ENCODE measurements at places on chromosomes 6 and 20.

DNA sequence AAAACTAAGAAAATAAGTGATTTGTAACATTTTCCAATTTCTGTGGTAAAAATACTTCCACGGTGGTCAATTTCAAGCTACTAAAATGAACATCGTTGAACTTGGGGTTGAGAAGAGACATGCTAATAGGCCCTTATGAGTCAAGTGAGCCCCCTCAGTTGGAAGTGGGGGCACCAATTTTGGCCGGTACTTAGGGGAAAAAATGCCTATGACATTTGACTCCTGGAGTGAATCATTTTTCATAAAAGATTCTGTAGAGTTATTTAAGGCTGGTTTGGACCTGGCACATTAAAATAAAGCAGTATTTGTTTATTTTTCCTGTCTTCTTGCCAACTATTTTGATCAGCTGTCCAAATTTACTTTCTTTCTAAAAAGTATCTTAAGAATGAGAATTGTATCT lies 32.4 kb upstream of the CAP2 start:
- no peak for DNase-seq

DNA sequence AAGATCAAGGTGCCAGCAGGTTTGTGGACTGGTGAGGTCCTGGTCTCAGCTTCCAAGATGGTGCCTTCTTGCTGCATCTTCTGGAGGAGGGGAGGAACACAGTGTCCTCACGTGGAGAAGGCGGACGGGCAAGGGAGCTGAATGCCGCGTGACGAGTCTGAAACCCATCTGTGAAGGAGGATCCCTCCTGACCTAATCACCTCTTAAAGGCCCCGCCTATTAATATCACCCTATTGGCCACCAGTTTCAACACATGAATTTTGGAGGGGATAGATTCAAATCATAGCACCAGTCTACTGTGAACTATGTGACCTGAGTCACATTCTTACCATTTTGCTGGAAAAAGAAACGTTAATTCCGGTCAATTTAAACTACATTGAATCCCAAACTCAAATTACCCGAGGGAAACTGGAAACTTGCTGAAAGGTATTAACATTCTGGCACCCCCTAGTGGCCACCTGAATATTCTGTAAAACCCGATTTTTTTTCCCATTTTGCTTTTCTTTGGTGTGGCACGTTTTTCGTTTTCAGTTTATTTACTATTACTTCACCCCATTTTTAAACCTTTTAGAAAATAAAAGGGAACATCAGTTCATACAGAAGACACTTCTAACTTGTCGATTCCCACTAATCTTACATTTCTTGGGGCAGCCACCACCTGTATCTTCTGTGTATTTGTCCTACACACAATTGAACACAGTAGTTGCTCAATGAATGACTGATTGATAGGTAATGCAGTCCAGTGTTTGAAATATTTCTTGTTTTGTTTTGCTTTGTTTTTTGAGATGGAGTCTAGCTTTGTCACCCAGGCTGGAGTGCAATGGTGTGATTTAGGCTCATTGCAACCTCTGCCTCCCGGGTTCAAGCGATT lies 17.9 kb upstream of the CCDC170 start:
- DNase-seq, result no peak

GRCh38 chr6:13929196-13929595 lies 4.4 kb downstream of the RNF182 start:
- no peak for DNase-seq

DNA sequence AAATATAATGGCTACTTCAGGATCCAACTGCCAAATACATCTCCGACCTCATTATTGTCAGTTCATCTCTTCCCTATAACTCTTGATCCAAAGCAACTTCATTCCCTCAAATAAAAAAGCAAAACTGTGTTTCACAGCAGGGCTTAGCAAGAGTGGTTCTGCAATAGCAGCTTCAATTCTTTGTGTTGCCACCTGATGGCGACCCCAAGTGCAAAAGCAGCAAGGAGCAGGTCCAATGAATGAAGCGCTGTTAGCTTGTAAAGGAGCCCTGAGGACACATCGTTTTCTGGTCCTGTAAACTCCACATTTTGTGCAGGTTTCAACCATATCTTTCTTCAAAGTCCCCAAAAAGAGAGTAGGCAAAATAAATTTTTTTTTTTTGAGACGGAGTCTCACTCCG lies 19.6 kb downstream of the RTN4IP1 start:
- DNase-seq, result no peak

DNA sequence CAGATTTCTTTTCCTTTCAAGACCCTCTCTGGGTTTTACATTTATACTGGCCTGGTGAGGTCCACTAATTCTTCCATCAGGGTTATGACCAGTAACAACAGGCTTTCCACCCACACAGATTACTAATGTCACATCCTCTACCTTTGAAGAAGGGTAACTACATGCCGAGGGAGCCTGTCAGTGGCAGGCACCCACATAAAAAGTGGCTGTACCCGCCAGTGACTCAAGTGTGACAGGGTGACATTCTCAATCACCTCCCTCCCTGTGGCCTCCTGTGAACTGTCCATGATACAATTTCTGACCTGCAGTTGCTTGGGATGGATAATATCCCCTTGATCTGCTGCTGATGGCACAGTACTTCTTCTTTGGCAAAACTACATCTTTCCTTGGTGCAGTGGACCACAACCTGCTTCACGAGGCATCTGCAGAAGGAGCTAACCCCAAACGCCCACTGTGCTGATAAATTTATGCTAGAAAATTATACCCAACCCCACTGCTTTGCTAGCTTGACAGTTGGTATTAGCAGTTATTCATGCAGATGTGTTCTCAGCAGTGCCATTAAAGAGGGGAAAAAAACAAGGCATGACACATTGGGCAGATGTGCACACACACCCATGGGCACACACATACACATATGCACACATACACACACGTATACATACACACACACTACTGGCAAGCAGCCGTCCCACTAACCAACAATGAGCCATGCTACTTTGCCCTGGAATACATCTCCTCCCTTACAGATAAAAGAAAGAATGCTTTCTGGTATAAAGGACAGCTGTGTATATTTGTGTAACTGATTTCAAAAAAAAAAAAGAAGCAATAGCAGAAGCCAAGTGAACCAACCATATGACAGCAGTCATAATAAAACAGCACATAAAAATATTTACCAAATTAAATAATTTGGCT lies 20.8 kb downstream of the GFOD1 start:
- no peak for DNase-seq

- no peak for DNase-seq
Measured at GRCh38 chr6:35190306-35190705, 23.4 kb upstream of the SCUBE3 start.

- no peak for DNase-seq
Measured at GRCh38 chr6:53313784-53314400, 34.9 kb downstream of the ELOVL5 start.

DNA sequence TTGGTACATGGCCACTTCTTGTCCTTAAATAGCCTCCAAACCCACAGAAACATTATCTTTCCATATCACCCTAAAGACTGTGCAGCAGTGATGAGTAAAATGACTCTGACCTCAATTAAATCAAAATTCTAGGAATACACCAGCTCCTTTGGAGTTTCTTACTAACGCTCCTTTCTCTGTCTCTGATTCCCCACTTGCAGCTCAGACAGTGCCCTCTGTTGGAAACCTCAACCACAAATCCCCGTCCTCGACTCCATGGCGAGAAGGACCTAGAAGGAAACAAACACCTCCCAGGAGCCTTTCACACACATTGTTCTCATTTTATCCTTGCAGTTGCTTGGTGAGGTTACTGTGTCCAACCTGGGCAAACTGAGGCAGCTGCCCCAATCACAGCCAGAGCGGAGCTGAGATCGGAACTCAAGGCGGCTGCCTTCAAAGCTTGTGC lies 17.7 kb upstream of the PARD6B start:
- DNase-seq, result no peak

- DNase-seq, result no peak
Measured at GRCh38 chr6:157561414-157561790, 180.4 kb downstream of the ZDHHC14 start.

GRCh38 chr20:38094373-38094891 lies 60.9 kb downstream of the RPRD1B start:
- no peak for DNase-seq

DNA sequence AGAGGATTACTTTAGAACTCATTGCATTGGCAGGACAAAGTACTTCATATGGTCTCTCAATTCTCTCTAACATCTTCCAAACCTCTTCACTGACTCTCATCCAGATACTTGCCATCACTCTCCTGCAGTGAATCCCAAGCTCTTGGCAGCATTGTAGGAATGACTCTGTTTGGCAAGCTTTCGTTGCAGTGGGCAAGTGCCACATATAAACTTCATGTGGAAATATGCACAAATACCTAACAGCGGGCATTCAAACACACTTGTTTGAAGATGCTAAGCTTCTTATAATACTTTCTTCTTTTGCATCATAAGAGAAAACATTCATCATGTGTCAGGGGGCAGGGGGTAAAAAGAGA lies 86.2 kb upstream of the F13A1 start:
- no peak for DNase-seq

DNA sequence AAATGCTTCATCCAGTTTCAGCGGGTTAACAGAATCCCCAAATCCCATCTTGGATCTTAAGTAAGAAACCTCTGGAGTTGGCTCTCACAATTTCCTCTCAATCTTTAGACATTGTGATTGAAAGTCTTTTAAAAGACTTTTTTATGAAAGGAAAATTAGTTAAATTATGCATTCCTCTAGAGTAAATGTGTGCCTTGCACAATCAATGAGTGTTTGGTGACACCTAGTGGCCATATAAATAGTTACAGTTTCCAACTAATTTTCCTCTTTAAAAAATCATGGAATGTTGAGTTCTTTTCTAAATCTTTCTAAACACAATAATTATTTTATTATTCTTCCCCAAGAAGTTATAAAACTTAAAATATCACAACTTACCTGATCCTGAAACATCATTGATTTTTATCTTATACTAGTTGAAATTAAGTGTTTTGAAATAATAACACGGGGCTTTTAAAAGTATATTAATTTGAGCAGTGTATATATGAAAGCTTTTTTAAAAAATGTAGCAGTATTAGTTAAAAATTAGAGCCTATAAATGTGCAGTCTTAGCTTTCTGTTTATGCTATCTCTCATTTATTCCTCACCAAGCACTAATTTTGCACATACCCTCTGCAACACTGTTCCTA lies 66.4 kb downstream of the PKHD1 start:
- no peak for DNase-seq

- DNase-seq, result no peak
Measured at GRCh38 chr6:131883016-131883415, 68.2 kb downstream of the CCN2 start.

DNA sequence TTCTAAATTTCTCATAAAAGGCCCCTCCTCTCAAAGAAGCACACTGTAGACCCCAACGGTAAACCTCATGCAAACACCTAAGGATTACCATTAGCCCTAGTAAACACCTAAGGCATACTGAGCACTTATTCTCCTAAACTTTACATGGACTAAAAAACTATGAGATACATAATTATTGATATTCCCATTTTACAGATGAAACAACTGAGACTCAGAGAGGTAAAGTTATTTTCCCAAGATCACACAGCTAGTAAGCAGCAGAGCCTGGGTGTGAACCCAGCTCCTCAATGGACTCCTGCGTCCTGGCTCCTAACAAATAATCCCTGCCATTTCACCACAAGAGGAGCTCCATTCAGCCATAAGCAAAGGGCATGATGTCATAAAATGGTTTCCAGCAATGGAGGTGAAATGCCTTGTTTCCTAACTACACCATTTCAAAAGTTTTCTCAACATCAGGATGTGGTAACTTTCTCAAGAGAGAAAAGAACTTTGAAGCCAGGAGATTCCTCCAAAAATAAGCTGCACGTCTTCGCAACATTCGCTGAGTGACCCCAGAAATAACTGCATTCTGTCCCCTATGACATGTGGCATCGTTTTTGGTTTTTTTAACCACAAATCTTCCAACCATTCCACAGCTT lies 4.1 kb downstream of the ATP9A start:
- DNase-seq, result no peak

DNA sequence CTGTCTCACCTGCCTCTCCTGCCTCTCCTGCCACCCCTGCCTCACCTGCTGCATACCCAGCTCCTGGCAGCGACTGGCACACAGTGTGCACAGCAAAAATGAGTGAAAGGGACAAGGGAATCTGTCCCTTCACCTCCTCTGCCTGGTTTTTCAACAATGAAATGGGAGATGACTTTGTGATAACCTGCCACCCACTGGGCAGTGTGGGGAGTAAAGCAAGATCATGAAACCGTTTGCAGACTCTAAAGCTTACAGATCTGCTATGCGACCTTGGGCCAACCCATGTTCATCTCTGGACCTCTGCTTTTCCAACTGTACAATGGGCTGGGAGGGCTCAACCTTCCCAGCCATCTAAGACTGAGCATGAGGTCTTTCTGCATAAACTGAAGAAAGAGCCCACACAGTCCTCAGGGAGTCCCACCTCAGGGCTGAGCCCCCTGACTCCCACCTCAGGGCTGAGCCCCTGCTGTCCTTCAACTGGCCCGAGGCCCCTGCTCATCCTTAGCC lies 81.1 kb downstream of the RIPOR3 start:
- no peak for DNase-seq

GRCh38 chr6:131348572-131348971 lies 213.3 kb downstream of the AKAP7 start:
- no peak for DNase-seq

DNA sequence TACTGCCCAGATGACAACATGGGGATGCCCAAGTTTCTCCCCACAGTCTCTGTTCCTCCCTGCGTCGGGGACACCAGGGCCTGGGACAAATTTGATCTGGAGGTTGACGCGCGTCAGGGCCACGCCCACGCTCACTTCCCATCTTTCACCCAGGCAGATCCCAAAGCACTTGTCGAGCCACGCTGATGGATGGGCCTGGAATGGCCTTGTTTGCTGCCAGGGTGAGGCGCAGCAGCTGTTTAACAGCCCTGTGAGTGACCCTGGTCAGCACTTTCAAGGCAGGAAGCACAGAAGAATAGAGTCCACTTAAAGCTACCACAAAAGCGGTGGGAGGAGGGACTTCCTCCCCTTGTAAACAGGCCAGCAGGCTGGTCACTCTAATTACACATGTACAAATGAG lies 324.7 kb upstream of the JARID2 start:
- DNase-seq, result no peak

- no peak for DNase-seq
Measured at GRCh38 chr6:149320796-149321195, 3.3 kb downstream of the TAB2 start.

- no peak for DNase-seq
Measured at GRCh38 chr6:32967151-32968091, 973 bp upstream of the BRD2 start.

DNA sequence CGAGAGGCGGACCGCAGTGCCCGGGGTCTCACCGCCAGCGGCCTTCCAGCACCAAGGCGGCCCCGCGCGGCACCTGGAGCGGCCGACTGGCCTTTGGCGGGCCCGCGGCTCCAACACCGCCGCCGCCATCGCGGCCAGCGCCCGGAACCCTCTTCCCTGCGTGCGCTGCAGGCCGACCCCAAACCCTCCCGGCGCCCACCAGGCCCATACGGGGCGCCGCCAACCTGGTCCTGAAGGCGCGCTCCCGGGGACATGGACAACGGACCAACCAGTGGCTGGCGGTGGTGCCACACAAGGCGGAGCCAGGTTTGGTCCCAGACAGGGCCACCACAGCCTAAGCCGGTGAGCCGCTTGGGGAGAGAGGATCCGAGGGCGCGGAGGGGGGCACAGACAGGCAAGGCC lies 1514.8 kb upstream of the DEFB115 start:
- DNase-seq, result no peak
